ENCODE measurements at places on chromosomes 7 and 10.

DNA sequence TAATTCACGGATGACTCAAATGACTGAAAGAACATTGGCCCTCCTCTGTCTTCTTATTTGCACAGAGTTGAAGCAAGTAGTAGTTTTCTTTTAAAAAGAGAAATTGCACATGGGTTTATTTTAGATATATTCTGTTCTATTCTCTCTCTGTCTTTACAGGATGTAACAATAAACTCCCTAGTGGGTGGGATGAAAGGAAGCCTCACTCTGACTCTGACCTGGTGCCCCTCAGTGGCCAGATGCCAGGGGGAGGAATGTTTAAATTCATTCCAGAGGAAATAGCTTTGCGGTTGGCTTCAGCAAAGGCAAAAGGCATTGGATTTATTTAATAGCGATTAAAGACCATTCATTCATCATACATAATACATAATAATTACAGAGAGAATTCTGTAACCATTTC lies 156.4 kb upstream of the MTPN start:
- DNase-seq, result no peak

DNA sequence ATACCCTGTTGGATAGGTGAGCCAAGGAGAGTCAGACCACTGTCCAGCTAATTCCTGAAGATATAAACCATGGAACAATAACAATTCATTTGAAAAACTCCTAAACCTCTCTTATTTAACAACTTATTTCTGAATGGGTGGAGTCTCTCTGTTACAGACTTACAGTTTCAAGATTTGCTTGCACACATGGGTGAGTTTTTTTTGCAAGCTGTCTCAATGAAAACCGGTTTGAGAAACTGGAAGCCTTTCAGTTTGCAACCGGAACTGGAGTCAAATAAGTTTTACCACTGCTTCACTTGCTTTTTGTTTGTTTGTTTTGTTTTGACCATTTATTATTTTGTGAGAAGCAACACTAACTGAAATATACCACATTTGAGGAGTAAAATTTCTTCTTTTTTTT lies 243.8 kb downstream of the MTERF1 start:
- DNase-seq, result no peak

GRCh38 chr7:147029953-147030352 lies 913.4 kb downstream of the CNTNAP2 start:
- DNase-seq, result no peak

DNA sequence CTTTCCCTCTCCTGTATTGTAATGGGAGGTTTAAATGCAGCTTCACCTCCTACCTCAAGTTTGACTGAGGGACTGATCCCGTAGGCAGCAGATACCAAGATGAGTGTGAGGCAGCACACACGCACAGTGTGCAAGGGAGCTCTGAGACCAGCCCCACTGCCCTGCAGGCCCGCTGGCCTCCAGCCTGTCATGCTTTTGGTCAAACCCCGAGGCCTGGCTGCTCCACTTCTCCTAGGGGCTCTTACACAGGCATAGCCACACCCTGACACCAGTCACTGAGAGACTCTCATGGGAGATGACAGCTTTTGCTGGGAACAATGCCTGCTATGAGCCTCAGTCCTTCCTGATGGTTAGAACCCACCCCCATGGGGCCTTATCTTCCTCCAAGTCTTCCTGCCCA lies 27.6 kb downstream of the DRGX start:
- peak; percentile 33 for DNase-seq

- DNase-seq, result no peak
These were observed 197.2 kb downstream of the GALNT17 start for GRCh38 chr7:71329030-71329660.

GRCh38 chr7:5594616-5595544 lies 171.2 kb upstream of the TNRC18 start:
- DNase-seq, result no peak

DNA sequence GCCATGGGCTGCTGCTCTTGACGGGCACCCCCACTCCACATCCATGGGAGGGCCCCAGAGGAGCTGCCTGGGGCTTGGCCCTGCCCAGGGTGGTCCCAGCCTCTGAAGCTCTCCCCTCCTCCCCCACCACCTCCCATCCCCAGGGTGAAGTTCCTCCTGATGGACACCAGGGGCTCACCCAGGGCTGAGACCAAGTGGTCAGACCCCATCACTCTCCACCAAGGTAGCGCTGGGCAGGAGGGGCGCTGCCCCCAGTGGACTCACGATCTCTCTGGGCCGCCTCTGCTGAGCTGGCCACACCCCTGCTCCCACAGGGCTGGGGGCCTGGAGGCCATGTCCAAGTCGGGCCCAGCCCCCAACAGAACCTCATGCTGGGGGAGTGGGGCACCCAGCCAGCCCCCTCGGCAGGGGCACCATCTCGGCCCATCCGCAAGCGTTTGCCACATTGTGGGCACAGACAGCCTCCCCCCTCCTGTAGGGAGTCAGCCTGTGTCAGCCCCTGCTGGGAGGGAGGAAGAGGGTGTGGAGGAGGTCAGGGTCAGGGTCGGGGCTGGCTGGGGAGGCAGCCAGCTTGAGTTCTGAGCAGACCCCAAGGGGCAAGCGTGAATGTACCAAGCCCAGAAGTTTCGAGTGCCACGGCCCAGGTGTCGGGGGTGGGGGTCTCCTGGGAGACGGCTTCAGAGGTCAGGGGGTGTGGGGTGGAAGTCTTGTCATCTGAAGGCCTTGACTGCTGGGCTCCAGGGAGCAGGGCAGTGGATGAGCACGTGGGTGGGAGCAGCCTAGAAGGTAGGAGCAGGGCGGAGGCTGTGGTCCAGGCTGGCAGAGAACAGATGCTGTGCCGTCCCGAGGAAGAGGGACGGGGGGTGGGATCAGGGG lies 2.8 kb downstream of the UPK3B start:
- no peak for DNase-seq

DNA sequence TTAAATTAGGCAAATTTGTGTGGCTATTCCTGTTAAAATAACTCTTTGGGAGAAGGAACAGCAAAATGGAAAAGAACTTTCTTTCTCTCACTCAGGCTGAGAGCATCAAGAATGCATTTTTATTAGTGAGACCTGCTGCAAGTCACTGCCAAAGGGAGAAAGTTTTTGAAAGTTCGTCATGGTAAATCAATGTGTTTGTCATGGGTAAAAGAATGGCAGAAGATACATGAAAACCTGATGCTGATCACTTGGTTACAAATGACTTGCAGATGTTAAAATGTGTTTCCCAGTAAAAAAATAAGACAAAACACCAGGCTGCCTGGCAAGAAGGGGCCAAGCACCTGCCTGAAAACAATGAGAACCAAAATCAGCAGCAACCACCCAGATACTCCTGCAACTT lies 484.7 kb upstream of the NRP1 start:
- no peak for DNase-seq

All from left lobe of liver (tissue), 2 donors.